Activated CD8-positive, alpha-beta memory T cell treated with anti-CD3 and anti-CD28 coated beads for 48 hours (primary cell): ENCODE measurements at places on chromosomes 16 and 17.

GRCh38 chr16:66471716-66472393, 44.8 kb downstream of the BEAN1 start:
- no peak for DNase-seq

GRCh38 chr16:28981517-28981916, 3.3 kb upstream of the LAT start:
- peak; percentile 53 for DNase-seq

DNA sequence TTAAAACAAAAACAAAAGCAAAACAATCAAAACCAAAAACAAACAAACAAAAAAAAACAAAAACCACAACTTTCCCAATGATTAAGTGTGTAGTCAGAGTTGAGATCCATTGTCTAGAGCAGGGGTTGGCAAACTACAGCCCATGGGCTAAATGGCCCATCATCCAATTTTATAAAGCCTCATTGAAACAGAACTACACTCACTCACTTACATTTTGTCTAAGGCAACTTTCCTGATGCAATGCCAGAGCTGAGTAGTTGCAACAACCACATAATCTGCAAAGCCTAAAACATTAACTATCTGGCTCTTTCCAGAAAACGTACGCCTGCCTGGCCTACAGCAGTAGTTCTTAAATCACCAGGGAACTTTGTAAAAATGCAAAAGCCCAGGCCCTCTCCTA, 124.1 kb downstream of the SOX9 start:
- no peak for DNase-seq

DNA sequence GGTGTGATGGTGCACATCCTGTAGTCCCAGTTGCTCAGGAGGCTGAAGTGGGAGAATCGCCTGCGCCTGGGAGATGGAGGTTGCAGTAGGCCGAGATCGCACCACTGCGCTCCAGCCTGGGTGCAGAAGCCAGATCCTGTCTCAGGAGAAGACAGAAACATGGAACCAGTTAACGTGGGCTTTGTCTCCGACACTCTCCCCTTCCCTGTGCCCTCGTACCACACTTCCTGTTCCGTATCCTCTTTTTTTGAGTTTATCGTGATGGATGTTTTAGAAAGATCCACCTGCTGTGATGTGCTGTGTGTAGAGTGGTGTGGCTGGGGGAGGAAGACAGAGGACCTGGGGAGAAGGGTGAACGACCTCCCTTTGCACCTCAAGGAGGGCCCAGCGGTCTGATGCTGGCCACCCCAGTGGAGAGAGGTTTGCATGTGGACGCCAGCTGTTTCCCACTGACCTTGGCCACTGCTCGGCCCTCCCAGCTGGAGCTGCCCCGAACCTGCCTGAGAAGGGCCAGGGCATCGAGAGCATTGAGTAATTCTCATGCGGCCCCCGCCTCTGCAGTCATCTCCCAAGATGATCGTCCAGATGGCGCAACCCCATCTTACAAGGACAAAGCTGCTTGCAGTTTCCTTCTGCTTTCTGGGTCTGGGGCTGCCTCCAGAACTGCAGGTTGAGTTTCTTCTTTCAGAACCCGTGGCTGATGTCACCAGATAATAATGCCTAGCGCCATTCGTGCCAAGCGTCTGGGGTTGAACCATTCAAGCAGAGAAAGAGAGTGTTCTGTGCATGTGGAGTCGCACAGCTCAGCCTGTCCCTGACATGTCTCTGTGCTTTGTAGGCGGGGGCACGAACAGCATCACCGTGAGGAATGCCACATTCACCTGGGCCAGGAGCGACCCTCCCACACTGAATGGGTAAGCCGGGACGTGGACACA, 126.3 kb downstream of the ABCC1 start:
- DNase-seq, result no peak

DNA sequence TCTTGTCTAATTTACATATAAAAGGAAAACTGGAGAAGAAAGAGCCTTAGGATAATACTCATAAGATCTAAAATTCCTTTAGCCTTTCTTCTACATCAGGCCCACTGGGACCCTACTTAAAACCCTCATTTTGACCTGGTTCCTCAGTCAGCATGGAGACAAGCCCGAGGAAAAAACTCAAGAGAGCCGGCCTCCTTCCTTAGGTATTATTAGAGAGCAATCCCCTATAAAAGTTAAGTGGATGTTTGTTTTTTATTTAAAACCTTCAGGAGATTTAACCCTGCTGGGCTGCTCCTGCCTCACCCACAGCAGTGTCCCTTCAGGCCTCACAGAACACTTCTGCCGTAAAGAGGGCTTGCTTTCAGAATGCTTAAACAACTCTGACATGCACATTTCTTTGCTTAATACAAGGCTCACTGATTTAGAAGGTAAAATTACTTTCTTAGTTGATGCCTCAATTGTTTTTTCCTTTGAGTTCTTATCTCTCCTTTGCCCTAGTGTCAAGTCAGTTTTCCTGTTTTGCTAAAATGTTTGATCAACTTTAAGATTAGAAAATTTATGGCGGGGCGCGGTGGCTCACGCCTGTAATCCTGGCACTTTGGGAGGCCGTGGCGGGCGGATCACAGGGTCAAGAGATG, 145.6 kb upstream of the TBX2 start:
- no peak for DNase-seq

GRCh38 chr17:4708436-4708835, 2.0 kb upstream of the ARRB2 start:
- DNase-seq, result no peak

DNA sequence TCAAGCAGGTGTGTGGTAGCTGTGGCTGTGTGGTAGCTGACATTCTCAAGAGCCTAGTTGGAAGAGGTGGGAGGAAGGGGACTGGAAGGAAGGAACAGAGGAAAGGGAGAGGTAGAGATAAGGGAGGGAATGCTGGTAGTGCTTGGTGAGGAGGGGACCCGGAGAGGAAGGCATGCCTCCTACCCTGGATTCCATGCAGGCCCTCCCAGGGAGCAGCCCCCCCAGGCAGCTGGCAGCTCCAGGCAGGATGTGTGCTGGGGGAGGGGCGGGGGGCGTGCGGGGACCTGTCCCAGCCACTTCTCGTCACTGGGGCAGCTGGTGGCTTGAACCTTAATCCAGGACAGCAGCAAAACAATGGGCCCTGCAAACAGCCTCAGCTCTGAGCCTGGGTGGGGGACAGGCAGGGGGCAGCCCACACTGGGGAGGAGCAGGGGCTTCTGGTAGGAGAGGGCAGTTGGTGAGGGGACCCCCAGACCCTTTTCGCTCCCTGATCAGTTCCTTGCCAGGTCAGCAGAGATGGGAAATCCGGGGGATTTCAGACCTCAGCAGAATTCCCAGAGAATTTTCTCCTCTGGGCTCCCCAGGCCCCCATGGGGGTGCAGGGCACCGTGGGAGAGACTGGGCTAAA, 27.1 kb downstream of the ARHGAP23 start:
- no peak for DNase-seq

DNA sequence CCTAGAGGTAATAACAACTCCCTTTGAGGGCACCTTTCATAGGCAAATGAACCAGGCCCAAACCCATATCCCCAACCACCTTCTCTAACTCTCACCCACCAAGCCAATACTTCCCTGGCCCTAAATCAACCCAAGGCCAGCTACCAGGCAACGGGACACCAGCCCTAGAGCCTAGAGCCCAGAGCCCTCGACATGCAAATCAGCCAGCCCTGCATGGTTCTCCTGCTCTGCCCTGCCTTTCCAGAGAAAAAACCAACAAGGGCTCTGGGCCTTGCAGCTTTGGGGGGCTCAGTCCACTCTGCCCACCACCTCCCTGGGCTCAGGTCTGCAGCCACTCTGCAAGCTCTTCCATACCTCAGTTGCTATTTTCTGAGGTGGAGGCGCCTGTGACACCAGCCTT, 55.0 kb downstream of the PITPNM3 start:
- DNase-seq, result no peak

DNA sequence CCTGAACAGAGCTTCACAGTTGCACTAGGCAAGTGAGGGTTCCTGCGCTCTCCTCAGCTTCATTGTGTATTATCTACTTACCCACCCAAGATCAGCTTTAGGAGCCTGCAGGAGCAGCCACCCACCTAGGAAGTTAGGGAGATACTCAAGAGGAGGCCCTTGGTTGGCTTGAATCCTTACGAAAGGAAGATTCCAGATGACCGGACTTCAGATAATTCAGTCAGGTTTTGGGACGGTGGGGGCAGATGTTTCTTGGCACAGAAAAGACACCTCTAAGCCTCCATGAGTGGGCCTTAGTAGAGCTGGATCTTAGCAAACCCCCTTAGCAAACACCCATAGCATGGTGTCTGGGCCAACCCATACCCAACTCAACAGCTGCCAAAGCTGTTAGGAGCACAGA, 2.4 kb upstream of the CBFB start:
- no peak for DNase-seq

- DNase-seq, result no peak
These were observed 13.7 kb downstream of the RNF213 start for GRCh38 chr17:80274331-80274730.

- no peak for DNase-seq
These were observed 21.0 kb downstream of the RBFOX3 start for GRCh38 chr17:79589669-79590522.

DNA sequence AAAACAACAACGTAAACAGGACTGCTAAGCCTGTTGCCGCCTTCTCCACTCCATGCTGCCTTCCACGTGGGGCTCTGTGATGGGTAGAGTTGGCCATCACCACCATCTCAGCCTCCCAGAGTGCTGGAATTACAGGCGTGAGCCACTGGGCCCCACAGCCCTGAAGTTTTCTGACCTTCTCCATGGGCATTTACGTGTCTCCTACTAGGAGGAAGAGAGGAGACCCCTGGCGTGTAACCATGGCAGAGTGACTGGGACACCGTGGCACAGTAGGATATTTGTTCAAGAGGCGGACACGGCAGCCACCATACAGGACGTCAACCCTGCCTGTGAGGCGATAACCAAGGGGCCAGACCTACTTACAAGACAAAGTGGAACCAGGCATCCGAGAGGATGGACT, 31.1 kb downstream of the TRPV3 start:
- DNase-seq, result no peak

GRCh38 chr16:57411362-57411976, 6.9 kb downstream of the CCL17 start:
- no peak for DNase-seq

DNA sequence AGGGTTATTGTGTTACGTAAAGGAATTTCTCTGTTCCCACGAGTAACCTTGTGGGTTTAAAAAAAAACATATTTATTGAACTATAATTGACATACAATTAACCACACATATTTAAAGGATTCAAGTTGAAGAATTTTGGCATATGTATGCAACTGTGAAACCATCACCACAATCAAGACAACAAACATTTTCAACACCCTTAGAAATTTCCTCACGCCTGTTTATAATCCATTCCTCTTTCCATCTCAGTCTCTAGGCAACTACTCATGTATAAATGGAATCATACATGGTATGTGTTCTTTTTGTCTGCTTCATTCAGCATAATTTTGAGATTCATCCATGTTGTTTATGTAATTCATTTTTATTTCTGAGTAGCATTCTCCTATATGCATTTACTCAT, 104.0 kb downstream of the MRTFB start:
- DNase-seq, result no peak

- DNase-seq, result no peak
These were observed 16.8 kb upstream of the EMP2 start for GRCh38 chr16:10597187-10597601.

GRCh38 chr17:49998836-49999511, 4.0 kb upstream of the DLX3 start:
- DNase-seq, result no peak

- no peak for DNase-seq
These were observed 517.6 kb downstream of the MAF start for GRCh38 chr16:79082970-79083369.

GRCh38 chr16:87806641-87807546, 41.1 kb upstream of the KLHDC4 start:
- no peak for DNase-seq

DNA sequence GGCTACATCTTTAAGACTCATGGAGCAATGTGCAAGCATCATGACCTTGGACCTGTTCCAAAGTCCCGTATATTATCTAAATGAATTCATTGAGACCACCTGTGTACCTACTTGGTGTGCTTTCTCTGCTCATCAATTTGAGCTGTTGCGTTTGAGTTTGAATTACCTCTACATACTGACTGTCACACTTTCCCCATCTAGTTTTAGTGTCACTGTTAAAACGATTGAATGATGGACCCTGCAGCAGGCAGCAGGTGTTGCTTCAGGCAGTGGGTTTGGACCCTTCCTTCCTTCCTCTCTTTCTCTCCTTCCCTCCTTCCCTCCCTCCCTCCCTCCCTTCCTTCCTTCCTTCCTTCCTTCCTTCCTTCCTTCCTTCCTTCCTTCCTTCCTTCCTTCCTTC, 33.9 kb upstream of the ZKSCAN2 start:
- no peak for DNase-seq

DNA sequence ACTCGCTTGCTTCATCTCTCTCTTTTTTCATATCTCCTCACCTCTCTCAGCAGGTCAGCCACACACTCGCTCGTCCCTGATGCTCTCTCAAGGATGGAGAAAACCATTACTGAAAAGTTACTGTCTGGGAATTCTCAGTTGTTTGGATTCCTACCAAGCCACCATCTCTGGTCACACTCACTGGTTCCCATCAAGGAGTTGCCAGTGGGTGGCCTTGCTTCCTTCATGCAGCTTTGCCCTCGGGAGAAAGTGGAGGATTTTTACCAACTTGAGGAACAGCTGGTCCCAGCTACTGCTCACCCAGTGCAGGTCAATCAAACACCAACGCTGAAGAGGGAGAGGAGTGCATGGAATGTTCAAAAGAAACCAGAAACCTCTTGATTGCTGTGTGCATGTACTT, 25.3 kb downstream of the MEOX1 start:
- no peak for DNase-seq

GRCh38 chr17:21356537-21357127, 19.5 kb upstream of the KCNJ12 start:
- no peak for DNase-seq

GRCh38 chr17:49549691-49550678, 25.7 kb upstream of the NXPH3 start:
- no peak for DNase-seq

GRCh38 chr16:7746941-7747340, 414.3 kb downstream of the RBFOX1 start:
- no peak for DNase-seq

DNA sequence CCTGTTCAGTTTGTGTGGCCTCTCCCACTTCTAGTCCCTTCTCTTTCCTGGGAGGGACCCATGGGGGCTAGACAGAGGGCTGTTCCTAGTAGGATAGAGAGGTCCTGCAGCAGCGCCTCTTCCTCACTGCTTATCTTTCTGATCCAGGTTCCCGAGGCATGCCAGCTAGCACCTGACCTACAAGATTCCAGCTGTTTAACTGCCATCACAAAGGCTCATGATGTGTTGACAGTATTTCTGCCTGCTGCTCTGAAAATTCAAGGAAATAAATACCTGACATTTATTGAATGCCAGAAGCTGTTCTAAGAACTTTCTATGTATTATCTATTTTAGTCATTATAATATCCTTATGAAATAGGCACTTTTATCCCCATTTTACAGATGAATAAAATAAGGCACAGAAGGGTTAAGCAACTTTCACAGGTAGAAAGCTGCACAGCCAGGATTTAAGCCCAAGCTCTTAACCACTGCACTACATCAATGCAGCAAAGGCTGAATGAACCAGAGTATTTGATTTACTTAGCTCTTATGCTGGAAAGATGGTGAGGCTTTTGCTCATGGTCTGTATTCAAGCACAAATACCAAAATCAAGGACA, 38.8 kb downstream of the HEATR6 start:
- no peak for DNase-seq
